ENCODE measurements at places on chromosomes 7 and 10. TPM values are rescaled to one million over a fixed set of nuclear protein-coding genes. Genes with fewer than 3 reads are reported as not detected.
A peak's percentile ranks its signal among the peaks of the same experiment; 100 is the strongest.

DNA sequence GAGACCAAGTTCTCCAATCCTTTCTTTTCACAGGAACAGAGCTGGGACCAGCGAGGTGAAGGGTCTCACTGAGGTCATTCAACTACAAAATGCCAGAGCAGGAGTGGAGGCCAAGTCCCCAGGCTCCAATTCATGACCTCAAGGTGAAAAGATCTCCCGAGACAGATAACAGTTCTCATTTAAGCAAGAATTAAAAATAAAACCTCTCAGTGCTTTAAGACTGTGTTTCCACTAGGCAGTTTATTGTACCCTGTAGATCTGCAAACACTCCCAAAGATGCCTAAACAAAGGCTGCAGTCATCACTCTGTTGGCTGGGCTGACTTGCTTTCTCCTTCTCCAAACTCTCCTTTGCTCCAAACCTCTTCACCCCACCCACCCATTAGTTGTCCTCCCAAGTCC lies 74.8 kb upstream of the CXCL12 start:
- DNase-seq, result no peak

GRCh38 chr7:16027396-16027795 lies 340.9 kb upstream of the MEOX2 start:
- DNase-seq, result no peak

DNA sequence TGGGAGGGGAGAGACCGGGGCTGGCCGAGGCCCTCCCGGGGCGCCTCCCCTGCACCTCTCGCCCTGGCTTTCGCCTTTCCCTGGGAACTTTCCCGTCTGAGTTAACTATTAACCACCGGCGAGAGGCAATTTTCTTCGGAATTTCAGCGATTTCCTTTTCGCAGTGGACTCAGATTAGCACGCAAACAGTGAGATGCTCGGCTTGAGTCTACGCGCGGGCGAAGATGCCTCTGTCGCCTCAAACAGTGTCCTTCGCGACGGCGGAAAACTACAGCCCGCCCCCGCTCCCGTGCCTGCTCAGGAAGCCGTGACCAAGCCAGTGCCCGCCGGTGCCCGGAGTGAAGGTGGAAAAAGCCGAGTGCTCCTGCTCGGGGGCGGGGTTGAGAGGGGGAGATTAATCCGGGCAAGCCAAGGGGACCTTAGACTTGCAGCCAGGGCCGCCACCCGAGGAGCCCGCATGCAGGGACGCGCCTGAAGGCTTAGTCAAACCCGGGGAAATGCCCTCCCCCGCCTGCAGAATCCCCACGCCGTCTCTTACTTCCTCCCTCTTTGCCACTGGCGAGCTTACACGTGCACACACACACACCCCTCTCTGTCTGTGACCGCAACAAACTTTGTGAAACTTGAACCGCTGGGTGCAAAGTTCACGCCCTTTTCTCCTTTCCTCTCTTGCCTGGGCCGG lies 14.5 kb upstream of the PAX2 start:
- DNase-seq, result peak; percentile 58

DNA sequence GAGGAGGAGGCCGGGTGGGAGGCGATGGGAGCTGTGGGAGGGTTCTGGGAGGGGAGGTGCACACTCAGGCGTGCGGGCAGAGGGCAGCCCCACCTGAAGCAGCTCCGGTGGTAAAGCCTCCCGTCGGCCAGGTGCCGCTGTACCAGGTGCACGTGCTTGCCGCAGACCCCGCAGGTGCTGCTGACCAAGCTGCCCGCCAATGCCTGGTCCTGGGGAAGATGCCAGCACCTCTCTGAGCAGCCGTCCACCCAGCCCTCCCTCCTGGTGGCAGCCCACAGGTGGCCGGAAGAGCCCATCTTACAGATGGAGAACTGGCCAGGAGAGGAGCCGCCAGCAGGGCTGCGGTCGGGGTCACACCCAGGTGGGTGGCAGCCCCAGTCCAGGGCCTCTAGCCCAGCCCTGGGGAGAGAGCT lies 12.6 kb downstream of the MICALL2 start:
- DNase-seq, result no peak

DNA sequence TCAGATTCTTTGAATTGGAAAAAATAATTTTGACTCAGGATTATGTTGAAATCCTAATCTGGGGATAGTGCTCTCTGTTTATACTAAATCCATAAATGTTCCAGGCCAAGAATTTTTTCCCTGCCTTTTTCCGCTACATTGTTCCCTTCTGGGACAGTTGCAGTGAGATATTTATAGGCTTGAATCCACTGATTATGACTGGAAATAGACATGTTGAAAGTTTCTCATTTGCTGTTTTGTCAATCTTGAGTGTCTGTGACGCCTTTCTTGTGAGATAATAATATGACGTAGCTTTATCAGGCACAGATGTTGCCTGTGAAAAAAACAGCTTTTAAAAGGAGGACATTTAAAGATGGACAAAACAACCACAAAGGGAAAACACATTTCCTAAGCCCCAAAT lies 155.9 kb downstream of the ARID5B start:
- DNase-seq, result no peak

DNA sequence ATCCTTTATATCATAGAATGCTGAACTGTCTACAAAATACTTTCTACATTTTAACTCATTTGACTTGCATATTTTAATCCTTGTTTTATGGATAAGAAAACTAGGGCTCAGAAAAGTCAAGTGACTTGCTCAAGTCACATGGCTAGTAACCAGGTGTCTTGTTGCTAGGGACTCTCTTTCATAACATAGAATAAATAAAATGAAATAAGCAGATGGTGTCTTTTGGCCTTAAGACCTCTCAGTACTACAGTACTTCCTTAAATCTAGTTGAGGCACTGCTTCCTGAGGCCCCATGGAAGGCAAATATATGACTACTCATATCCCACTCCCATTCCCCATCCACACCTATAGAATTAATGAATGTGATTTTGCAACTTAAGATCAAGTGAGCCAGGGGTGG lies 87.9 kb downstream of the CDK6 start:
- DNase-seq, result no peak

- no peak for DNase-seq
These were observed 45.0 kb downstream of the TNS3 start for GRCh38 chr7:47536661-47537611.

DNA sequence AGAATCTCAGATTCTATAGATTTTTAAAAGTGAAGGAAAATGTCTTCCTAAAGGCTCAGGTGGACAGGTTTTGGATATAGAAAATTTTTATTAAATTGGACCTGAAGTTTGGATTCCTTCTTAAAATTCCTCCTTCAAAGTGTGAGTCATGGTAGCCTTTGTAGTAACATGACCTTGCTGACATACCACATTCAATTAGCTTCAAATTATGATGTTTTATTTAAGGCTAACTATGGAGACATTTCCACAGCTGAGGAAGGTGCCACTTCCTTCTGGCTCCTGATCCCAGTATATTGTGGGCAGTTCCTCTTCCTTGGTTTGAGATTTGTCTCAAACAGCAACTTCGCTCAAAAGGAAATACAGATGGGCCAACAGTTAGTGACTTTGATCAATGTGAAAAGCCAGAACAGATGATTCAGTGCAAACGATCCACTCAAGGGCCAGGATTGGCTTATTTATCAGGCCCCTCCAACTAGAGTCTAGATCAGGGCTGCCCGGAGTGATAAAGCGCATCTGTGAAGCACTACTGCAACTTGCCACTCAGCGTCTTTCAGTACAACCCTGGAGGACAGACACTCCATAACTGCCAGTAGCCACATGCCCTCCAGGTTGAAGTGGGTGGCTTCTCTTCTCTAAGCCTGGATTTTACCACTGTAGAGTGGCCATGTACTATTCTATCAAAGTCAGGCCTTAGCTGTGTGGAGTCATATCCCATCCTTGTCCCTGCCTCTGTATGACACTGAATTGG lies 573.5 kb downstream of the KIF20B start:
- no peak for DNase-seq

Gene UNC5B
- total RNA-seq, result 0.05 TPM

Gene NEUROD6
- total RNA-seq, result not detected

Gene STEAP2
- total RNA-seq, result not detected

Gene NEURL1
- 1.1 TPM for total RNA-seq

All from activated CD8-positive, alpha-beta T cell treated with anti-CD3 and anti-CD28 coated beads, Interleukin-2, amount 10 ng/mL, durations not matched to agents 7 days and 5 days (primary cell).